Naive B cell (primary cell): ENCODE measurements at places on chromosomes 13 and 19. TPM values are rescaled to one million over a fixed set of nuclear protein-coding genes. Genes with fewer than 3 reads are reported as not detected.

DNA sequence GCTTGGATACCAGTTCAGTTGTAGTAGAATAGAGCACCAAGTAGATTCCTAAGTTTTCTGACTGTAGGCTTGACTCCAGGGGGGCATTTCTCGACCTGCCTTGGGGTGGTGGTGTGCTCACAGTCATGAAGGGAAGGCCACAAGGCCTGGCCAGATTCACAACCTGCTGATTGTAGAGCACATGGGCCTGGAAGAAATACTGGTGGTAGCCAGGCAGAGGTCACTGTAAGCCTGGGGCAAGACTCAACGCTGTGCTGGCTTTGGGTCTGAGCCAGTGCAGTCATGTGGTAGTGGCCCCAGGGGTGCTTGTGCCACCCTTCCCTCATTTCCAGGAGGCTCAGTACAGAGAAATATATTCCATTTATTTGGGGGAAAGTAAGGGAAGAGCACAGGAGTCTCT lies 832.3 kb upstream of the SLC10A2 start:
- no peak for DNase-seq

The CCDC70 gene
- not detected for polyA plus RNA-seq

DNA sequence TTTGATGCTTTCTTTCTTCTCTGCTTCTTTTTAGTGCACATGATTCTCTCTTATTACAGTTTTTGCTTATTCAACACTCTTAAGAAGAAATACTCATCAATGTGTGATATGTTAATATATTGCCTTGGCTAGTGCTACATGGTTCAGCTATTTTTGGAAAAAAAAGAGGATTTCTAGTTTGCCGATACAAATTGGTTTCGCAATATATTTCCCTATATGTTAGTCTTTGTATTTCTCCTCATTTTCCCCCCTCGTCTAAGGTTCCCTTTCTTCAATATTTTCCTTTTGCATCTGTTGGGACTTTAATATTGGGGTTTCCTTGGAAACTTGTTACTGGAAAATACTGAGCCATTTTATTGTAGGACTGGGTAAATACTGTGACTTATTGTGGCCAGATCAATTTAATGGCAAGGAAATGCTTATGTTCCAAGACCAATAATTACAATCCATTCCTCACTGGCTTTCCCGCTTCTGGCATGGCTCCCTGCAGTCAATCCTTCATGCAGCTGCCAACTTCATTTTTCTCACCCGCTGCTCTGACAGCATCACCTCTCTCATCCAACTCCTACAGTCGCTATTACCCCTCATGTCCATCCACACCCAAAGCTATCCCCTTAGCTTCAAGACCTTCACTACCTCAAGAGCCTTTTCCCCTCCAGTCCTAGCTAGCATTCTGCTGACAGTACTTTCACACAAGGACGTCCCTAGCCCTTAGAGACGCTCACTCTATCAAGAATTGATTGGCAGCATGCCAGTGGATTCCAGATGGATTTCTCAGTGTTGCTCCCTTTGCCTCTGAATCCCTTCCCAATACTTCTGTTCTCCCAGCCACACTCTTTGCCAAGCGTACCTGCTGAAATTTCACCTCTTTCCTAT lies 280.1 kb upstream of the TMTC4 start:
- DNase-seq = no peak

DNA sequence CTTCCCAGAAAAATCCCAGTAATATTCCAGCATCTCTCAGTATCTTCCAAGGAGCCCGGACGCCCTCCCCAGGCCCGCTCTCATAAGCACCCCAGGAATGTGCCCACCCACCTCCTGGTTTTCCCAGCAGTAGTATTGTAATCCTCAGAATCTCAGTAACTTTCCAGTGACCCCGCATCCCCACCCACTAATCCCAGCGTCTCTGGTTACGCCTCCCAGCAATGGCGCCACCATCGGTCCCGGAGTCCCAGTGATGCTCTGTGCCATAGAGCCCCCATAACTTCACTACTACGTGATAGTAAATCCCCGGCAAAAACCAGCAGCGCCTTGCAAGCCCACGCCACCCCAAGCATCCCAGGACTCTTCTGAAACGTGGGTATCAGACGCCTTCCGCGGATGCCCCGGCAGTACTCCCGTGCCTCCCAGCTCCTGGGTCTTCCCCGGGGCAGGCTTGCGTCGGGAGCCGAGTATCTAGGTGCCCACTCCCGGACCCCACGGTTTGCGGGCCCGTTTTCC lies 928 bp upstream of the PNPLA6 start:
- no peak for DNase-seq
